ENCODE measurements at places on chromosomes 2 and 18.

GRCh38 chr2:109472331-109472959, 141.3 kb downstream of the SEPTIN10 start:
- no peak for DNase-seq
- no peak overlapping the region for H3K27ac ChIP-seq
- H3K4me3 ChIP-seq: no peak overlapping the region

GRCh38 chr2:214648520-214648919, 161.0 kb downstream of the BARD1 start:
- no peak overlapping the region for H3K4me3 ChIP-seq
- H3K27ac ChIP-seq: no peak overlapping the region
- DNase-seq: no peak

DNA sequence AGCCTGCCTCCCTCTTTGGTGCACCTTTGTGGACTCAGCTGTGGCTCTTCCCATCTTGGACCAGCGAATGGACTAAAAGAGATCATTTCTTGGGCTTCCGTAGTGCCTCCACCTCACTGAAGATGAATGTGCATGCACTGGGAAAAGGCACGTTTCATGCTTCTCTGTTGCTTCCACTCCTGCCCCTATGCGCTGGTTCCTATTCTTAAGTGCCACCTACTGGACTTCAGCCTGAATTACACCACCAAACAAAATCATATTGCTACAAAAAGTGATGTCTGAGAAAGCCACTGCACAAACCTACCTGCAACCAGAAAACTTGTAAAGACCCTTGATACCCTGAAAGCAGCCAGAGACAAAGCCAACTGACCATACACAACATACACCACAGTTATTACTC, 695.6 kb downstream of the TSN start:
- no peak overlapping the region for H3K27ac ChIP-seq
- DNase-seq: no peak
- no peak overlapping the region for H3K4me3 ChIP-seq
- no peaks in the 10 kb centered on the region for H3K36me3 ChIP-seq

- H3K27ac ChIP-seq: peak overlapping the region; percentile 96
- no peak for DNase-seq
- H3K4me3 ChIP-seq: no peak overlapping the region
- peaks cover 19% of the 10 kb centered on the region for H3K4me1 ChIP-seq
These were observed 2.4 kb upstream of the VPS54 start for GRCh38 chr2:64021578-64021977.

DNA sequence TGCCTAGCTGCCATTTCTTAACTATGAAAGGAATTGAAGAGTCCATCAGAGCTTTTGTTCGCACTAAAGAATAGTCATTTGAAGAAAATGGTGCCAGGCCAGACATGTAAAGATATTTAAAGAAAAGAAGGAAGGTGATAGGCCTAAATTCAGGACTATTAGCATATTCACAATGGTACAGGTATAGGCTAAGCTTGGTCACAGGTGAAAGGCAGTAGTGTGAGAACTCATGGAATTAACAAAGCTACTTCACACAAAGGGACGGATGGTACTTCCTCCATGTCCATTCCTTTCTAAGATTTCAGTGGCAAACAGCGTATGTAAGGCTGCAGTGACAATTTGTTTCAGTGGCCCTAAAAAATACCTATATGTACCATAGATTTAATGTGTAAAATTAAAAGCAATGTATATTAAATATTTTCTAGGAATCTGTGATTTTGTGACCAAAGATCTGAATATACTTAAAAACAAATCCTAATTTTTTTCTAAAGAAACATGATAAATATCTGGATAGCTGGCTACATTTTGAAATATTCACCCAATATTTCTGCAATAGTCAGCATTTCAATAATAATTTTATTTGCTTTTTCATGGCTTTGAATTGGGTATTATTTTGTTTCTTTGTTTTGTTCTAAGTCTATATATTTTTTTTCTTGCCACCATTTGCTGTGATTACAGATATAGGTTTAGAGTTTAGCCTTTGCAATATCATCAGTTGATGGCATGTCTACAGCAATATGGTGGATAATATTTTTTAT, 116.1 kb downstream of the CAMKMT start:
- no peak for DNase-seq
- no peak overlapping the region for H3K27ac ChIP-seq
- H3K4me3 ChIP-seq: no peak overlapping the region
- H3K4me1 ChIP-seq: no peaks in the 10 kb centered on the region

All from gastrocnemius medialis (tissue), 4 donors.